ENCODE measurements at places on chromosomes 7 and 10. TPM values are rescaled to one million over a fixed set of nuclear protein-coding genes. Genes with fewer than 3 reads are reported as not detected.

DNA sequence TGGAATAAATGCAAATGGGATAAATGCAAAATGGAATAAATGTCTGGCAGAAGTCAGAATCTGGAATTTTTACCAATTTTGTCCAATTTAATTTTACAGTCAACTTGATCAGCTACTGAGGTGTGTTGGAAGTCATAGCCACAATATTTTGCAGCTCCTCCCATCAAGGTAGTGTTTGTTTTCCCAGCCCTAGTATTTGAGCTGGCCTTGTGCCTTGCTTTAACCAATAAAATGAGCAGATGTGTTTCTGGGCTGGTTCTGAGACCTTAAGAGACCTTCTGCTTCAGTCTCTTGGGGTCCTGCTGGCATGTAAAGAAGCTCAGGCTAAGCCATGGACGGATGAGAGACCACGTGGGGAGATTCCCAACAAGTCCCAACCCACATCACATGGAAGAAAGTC, 42.7 kb upstream of the RSBN1L start:
- no peak for DNase-seq

- DNase-seq, result no peak
Observed at GRCh38 chr7:7732621-7733281, 14.3 kb upstream of the RPA3 start.

DNA sequence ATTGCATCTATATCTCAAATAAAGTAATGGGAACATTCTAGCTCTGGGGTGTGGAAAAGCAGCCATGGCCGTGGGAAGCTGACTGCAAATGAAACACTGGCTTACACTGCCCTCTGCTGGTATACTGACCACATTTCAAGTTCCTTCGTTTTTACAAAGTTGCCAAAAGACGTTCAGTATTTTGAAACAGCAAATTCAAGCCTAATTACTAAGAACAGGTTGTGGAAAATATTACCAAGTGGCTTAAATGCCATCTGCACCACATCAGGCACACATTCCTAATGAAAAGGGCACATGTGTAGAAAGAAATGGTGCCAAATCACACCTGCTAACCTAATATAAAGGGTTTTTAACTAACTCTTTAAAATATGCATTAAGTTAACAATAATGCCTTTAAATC, 83.9 kb downstream of the JAZF1 start:
- peak; percentile 24 for DNase-seq

GRCh38 chr10:32360241-32360640, 13.3 kb upstream of the EPC1 start:
- no peak for DNase-seq

ASB10 gene
- total RNA-seq, result not detected

FAM221A gene
- 8.4 TPM for total RNA-seq

PTN gene
- total RNA-seq, result 0.13 TPM

Data from pulmonary artery endothelial cell (primary cell).